Body of pancreas (tissue), 4 donors: ENCODE measurements at places on chromosomes 11 and 22. TPM values are rescaled to one million over a fixed set of nuclear protein-coding genes. Genes with fewer than 3 reads are reported as not detected.

DNA sequence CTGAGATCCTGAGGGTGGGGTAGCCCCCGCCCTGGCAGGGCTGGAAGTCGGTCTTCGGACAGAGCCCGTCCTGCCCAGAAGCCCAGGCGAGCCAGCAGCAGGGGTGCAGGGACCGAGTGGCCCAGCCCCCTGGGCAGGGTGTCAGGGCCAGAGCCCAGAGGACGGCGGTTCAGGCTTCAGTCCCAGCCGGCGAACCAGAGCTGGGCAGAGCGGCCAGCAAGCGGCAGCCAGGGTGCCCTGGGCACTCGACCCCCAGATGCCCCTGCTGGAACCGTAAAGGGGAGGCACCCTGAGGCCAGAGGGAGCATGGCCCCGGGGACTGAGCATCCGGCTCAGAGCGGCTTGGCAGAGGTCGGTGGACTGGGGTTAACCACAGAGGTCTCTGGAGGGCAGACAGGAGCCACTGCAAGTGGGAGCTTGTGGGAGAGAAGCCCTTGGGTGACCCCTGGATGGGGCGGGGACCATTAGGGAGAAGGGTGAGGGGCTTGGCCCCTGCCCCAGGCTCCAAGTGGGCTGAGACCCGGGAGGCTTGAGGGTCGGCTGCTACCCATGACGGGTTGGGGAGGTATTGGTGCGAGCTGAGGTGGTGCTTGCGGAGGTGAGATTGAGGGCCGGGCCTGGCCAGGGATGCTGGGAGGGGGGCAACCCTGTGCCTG, 15.9 kb downstream of the LSP1 start:
- no peak overlapping the region for H3K27ac ChIP-seq
- no peak for DNase-seq
- H3K4me3 ChIP-seq, result no peak overlapping the region
- H3K27me3 ChIP-seq, result no peaks in the 10 kb centered on the region
- H3K36me3 ChIP-seq, result no peaks in the 10 kb centered on the region
- H3K4me1 ChIP-seq, result peaks cover 29% of the 10 kb centered on the region

GRCh38 chr22:29213493-29213892, 7.8 kb downstream of the EMID1 start:
- H3K27ac ChIP-seq, result no peak overlapping the region
- H3K36me3 ChIP-seq, result no peaks in the 10 kb centered on the region
- peaks cover 27% of the 10 kb centered on the region for H3K4me1 ChIP-seq
- H3K4me3 ChIP-seq, result no peak overlapping the region
- no peaks in the 10 kb centered on the region for H3K27me3 ChIP-seq

Gene MUC5B
- total RNA-seq, result 11.4 TPM

GRCh38 chr22:31230155-31230870, 18.2 kb downstream of the LIMK2 start:
- no peak overlapping the region for H3K4me3 ChIP-seq
- peak overlapping the region; percentile 78 for H3K27ac ChIP-seq
- no peaks in the 10 kb centered on the region for H3K27me3 ChIP-seq
- H3K36me3 ChIP-seq, result no peaks in the 10 kb centered on the region
- DNase-seq, result no peak

GRCh38 chr11:23211221-23211620, 350.9 kb upstream of the CCDC179 start:
- H3K27me3 ChIP-seq, result no peaks in the 10 kb centered on the region
- no peak for DNase-seq
- no peak overlapping the region for H3K4me3 ChIP-seq
- no peaks in the 10 kb centered on the region for H3K4me1 ChIP-seq

Gene OR8B2
- total RNA-seq, result not detected

DNA sequence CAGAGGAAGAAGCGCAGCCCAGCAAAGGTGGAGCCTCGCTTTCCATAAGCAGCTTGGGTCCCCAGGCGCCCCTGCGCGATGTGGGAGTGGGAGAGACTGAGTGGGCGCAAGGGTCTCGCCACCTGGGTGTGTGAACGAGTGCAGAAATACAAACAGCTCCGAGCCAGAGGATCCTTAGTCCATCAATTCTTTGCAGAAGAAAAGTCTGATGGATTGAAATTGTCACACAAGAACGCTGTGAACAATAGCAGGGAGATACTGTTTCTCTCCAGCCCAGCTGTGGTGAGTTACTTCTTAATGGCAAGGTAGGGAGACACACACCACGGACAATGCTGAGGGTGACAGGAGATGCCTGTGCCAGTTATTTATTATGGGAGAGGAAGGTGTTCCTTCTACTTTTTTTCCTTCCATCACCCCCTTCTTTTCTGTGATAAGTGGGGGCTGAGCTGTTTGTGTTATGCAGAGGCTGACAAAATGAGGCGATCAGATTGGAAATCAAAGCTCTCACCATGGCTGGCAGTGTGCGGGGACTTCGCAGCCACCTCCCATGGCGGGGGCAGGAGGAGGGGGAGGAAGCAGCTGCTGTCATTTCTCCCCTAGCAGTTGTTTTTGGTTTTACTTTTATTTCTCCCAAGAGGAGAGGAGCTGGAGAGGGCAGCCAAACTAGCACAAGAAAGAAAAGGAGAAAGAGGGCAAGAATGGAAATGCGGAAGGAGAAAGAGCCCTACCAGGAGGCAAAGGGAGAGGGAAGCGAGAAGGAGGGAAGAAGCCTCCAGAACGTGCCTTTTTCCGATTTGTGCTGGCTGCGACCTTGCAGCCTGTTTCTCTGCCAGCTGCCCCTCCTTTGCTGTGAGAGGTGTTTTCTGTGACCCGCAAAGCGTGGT, 755.8 kb downstream of the NTM start:
- no peaks in the 10 kb centered on the region for H3K36me3 ChIP-seq
- DNase-seq, result no peak
- H3K27me3 ChIP-seq, result no peaks in the 10 kb centered on the region
- no peak overlapping the region for H3K27ac ChIP-seq
- peaks cover 16% of the 10 kb centered on the region for H3K4me1 ChIP-seq

Gene APOL4
- 18.1 TPM for total RNA-seq

Gene SHANK2
- total RNA-seq, result 44.4 TPM

Gene USP2
- 3.9 TPM for total RNA-seq

Gene CRYBA4
- not detected for total RNA-seq

Gene FERMT3
- 9.1 TPM for total RNA-seq

DNA sequence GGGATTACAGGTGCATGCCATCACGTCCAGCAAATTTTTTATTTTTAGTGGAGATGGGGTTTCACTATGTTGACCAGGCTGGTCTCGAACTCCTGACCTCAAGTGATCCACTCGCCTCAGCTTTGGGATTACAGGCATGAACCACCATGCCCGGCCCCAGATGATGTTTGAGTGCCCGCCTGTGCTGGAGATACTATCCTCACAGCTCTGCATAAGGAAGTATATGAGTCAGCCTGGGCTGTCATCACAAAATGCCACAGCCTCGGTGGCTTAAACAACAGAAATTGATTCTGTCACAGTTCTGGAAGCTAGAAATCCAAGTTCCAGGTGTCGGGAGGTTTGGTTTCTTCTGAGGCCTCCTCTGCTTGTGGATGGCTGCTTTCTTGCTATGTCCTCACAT, 119.3 kb downstream of the OSBP2 start:
- H3K4me3 ChIP-seq, result no peak overlapping the region
- H3K4me1 ChIP-seq, result no peaks in the 10 kb centered on the region
- no peaks in the 10 kb centered on the region for H3K27me3 ChIP-seq
- no peaks in the 10 kb centered on the region for H3K36me3 ChIP-seq
